ENCODE measurements at places on chromosomes 1 and 21.

- DNase-seq = no peak
These were observed 12.4 kb downstream of the ACAP3 start for GRCh38 chr1:1295154-1295923.

DNA sequence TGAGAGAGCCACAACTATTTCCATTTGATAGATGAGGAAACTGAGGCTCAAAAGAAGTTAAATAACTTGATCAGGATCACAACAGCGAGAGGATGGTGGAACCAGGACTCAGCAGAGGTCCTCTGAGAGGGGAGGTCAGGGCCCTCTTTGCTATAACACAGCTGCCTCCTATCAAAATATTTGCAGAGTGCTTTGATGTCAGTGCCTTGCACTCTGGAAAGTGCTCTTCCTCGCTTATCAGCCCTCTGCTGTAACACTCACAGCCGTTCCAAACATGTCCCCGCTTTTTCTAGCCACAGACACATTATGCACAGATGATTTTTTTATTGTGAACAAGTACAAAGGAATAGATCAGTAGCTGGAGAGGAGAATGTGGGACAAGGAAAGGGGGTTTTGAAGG, 71.8 kb upstream of the ARHGAP29 start:
- no peak for DNase-seq

- DNase-seq = no peak
These were observed 40.0 kb downstream of the TMCO4 start for GRCh38 chr1:19759740-19760089.

DNA sequence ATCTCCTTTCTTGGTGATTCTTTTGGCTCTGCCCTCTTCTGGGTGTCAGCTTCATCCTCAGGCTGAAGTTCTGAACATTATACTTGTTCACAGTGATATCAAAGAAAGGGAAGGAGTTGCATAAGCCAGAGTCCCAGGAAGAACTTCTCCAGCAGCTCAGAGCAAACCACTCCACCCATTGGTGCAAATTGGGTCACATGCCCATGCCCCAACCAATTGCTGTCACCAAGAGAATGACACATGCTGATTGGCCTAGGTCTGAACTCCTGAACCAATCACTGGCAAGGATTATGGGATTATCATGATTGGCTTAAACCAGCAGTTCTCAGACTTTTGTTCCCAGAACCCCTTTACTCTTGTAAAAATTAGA, 256.5 kb upstream of the TMEM51 start:
- DNase-seq = no peak

DNA sequence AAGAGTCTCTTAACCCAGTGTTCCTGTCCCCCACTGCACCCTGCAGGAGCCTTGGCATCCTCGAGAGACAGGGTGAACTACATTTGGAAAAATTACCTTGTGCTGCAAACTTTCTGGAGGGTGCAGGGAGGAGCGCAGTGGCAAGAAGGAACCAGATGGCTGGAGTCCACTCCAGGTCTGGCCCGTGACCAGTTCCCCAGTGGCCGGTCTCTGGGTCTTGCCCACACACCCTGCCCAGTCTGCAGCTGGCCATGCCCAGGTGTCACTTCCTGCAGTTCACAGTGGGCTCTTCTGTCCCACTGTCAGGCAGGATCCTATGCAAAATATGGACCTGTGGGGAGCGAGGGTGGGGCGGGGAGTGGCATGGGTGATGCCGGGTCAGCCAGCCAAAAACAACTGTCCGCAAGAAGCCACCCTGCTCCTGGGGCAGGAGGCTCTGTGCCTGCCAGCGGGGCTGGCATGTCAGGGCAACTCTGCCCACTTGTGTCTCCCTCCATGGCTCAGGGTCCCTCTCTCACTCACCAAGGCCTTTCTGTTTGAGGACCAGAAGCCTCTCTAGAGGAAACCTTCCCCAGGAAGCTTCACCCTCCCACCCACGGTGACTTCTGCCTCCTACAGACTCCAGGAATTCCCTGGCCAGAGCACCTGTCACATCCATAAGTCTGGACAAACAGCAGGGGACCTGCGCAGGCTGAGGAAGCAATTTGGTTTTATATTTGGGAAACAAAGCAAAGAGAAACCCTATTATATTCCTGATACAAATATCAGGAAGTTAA, 55.6 kb downstream of the KIF21B start:
- no peak for DNase-seq

GRCh38 chr21:27803571-27803970, 836.7 kb upstream of the ADAMTS5 start:
- no peak for DNase-seq

GRCh38 chr21:38725196-38726157, 80.3 kb upstream of the ETS2 start:
- DNase-seq = no peak

DNA sequence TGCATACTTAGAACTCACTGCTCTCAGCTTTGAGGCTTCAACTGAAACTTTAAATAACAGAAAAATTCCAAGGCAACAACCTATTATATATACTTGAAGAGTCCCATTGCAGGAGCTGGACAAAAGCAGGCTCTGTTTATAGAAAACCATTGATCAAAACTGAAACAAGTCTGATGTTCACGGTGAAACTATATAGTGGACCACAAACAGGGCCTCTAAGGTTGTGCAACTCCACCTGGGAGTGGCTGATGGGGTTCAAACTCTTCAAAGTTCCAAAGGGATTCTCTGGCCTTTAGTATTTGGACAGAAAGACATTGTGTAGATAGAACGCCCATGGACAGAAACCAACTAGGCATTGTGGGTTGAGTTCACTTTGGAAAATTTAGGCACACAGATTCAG, 140.3 kb downstream of the ZC3H11B start:
- no peak for DNase-seq

DNA sequence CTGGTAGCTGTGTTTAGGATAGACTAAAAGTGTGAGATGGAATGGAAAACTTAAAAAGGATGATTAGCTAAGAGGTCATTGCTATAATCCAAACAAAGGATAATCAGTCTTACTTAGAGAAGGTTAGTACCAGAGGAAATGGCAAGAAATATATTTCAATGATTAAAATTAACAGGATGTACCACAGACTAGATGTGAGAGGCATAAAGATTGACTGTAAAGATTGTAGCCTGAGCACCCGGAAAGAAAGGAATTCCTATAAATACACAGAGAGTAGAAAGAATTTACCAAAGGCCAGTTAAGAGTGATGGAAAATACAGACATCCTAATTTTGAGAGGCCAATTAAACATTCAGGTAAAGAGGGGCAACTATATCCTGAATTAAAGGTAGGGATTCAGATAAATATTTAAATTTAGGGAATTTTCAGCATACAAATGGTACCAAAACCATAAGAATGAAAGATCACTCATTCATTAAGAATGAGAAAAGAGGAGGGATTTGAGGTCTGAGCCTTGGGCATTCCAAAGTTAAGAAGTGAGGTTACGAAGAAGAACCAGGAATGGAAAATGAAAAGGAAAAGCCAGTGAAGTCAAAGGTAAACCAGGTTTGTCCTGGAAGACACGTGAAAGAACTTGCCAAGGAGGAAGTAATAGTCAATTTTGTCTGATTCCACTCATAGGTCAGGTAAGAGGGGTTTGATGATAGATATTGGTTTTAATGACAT, 46.4 kb upstream of the RGS1 start:
- no peak for DNase-seq

DNA sequence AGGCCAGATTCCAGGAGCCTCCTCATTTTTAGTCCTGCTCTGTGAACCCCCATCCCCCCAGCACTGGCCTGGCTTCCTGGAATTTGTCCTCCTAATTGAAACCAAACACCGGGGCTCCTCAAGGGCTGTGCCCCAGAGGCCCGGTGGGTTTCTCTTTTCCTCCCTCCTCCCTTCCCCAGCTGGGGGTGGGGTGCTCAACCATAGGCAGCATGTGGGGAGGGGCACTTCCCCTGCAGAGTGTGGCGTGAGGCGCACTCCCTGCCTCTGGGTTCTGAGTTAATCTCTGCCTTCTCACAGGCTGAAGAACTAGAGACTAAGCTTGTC, 67.5 kb upstream of the ACOT11 start:
- no peak for DNase-seq

- no peak for DNase-seq
These were observed 16.5 kb upstream of the PKP1 start for GRCh38 chr1:201266774-201267173.

- no peak for DNase-seq
These were observed 82.1 kb downstream of the DAB1 start for GRCh38 chr1:57341721-57342120.

- no peak for DNase-seq
These were observed 131.4 kb downstream of the HS2ST1 start for GRCh38 chr1:87045761-87046304.

- no peak for DNase-seq
These were observed 539 bp downstream of the ATP8B2 start for GRCh38 chr1:154325583-154326545.

DNA sequence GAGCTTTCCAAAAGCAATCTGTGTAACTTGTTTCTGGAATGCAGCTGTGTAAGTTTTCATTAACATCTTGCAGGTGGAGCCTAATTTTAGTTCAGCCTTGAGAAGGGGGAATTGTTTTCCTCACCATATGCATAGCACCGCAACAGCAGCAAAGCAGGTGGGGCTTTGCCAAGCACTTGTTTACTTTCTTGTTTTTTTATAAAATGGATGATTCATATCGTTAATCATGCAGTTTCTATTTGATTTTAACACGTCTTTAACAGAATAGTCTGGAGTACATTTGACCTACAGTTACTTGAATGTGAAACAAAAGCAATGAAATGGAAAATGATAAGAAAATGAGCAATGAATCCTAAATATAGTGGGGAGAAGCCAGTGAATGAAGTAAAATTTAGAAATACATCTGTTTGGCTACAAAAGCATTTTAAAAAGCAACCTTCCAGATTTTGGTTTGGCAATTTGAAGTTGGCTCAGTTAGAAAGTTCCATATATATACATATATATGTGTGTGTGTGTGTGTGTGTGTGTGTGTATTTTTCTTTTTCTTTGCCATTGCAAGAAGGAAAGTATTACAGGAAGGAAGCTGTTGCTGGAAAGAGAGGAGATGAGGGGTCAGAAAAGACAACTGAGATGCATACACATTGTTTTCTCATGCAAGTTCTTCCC, 119.0 kb upstream of the ADGRL2 start:
- DNase-seq = no peak

- DNase-seq = no peak
These were observed 146.8 kb downstream of the CASZ1 start for GRCh38 chr1:10649517-10650201.

DNA sequence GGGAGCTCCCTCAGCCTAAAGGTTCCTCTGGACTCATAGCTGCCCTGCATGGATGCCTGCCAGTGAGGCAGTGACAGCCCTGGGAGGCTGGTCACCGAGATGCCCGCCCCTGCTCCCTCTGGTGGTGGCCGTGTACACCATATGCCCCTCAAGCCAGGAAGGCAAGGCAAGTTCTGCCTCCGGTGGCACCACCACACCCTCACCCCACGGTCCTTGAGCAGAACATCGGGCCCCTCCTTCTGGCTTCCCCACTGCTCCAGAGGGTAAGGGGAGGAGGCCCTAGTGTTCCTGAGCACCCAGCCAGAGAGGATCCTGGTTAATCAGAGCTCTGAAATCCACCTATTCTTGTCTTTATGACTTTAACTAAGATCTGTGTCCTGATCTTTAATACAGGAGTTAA, 1.5 kb upstream of the S100A14 start:
- no peak for DNase-seq

DNA sequence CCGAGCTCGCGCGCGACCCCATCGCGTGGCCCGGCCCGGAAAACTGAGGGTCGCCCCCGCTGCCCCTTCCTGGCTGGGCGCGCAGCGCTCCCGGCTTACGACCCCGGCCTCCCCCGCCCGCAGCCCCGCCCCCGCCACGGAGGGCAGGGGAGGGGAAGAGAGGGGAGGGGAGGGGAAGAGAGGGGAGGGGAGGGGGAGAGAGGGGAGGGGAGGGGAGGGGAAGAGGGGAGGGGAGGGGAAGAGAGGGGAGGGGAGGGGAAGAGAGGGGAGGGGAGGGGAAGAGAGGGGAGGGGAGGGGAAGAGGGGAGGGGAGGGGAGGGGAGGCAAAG, 6.7 kb upstream of the ANKRD65 start:
- no peak for DNase-seq

DNA sequence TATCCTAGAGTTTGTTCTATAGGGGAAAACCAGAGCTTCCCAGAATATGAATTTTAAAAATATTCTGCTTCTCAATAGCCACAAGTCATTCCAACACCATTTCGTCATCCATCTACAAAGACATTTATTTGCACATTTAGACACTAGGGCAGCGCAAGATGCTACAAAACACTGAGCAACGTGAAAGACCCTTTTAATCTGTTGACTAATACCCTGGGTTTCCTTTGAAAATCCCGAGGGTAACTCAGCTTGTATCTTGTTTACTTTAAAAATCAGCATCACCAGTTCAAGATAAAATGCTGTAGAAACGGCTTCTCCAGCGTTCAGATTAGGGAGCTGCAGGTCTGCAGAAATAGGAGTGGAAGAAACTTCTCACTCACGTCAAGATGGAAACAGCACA, 13.5 kb downstream of the PDPN start:
- DNase-seq = no peak

DNA sequence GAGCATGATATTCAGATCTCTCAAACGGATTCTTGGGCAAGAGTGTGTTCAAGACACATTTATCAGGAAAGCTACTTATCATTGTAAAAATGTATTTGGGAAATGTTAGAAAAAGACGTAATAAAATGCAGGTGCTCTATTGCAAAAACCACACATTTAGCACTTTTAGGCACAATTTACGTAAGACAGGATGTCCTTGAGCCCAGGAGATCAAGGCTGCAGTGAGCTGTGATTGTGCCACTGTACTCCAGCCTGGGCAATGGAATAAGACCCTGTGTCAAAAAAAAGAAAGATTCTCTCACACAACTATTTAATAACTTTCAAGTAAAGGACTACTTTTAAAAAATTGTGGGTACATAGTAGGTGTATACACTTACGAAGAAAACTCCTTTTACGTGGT, 18.4 kb downstream of the SLC25A33 start:
- no peak for DNase-seq

DNA sequence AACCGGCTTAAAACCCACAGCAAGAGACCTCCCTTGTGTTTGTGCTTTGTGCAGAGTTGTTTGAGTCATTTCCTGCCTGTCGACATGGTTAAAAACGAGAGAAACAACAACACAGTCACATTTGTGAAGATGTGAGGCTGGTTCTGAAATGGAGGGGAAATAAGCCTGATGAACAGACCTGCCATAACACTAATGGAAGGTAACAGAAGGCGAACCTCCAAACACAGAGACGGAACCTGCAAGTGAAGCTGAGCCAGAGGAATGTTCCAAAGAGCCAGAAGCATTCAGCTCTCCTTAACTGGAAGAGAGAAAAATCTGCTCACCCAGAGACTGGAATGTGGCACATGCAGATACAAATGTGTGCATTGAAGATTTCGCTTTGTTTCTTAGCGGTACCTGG, 53.2 kb upstream of the RAVER2 start:
- no peak for DNase-seq
